ENCODE measurements at places on chromosomes 3 and 15. TPM values are rescaled to one million over a fixed set of nuclear protein-coding genes. Genes with fewer than 3 reads are reported as not detected.

LRRC31 gene
- not detected for total RNA-seq

GOLGA6L10 gene
- total RNA-seq: 0.13 TPM

CD80 gene
- total RNA-seq: 0.13 TPM

SLC30A4 gene
- total RNA-seq: 15.0 TPM

CHCHD4 gene
- 11.4 TPM for total RNA-seq

BAHD1 gene
- total RNA-seq: 5.4 TPM

NDUFB4 gene
- 42.3 TPM for total RNA-seq

CNTN4 gene
- total RNA-seq: not detected

PARP14 gene
- total RNA-seq: 49.3 TPM

SLC28A1 gene
- total RNA-seq: not detected

ZBTB47 gene
- total RNA-seq: 42.4 TPM

FETUB gene
- not detected for total RNA-seq

CFAP91 gene
- total RNA-seq: 0.68 TPM

FSD2 gene
- not detected for total RNA-seq

CACNA2D2 gene
- total RNA-seq: under 0.01 TPM

FANCD2 gene
- 25.9 TPM for total RNA-seq

Data from aortic smooth muscle cell (primary cell).